ENCODE measurements at places on chromosomes 3 and 15.

DNA sequence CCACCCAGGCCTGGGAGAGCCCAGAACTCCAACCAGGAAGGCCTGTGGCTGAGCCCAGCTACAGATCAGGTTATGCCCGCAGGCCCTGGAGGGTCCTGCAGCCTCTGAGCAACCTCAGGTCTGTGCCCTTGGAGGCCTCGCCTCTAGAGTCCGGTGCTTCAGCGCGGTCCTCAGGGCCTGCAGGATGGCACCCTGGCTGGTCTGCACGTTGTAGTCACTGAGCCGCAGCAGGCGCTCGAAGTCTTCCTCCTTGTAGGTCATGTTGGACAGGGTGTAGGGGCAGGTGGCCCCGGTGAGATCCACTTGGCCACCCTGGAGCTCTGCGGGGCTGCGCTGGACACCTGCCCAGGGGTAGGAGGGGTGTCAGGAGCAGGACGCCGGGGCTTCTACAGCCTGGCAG lies 25.8 kb downstream of the PLA2G4D start:
- no peak for DNase-seq

GRCh38 chr3:39434574-39434973 lies 28.1 kb downstream of the RPSA start:
- DNase-seq = no peak

- no peak for DNase-seq
These were observed 7.5 kb downstream of the ZNF592 start for GRCh38 chr15:84755736-84756527.

- DNase-seq = no peak
These were observed 20.0 kb downstream of the ATP2B2 start for GRCh38 chr3:10485380-10485779.

DNA sequence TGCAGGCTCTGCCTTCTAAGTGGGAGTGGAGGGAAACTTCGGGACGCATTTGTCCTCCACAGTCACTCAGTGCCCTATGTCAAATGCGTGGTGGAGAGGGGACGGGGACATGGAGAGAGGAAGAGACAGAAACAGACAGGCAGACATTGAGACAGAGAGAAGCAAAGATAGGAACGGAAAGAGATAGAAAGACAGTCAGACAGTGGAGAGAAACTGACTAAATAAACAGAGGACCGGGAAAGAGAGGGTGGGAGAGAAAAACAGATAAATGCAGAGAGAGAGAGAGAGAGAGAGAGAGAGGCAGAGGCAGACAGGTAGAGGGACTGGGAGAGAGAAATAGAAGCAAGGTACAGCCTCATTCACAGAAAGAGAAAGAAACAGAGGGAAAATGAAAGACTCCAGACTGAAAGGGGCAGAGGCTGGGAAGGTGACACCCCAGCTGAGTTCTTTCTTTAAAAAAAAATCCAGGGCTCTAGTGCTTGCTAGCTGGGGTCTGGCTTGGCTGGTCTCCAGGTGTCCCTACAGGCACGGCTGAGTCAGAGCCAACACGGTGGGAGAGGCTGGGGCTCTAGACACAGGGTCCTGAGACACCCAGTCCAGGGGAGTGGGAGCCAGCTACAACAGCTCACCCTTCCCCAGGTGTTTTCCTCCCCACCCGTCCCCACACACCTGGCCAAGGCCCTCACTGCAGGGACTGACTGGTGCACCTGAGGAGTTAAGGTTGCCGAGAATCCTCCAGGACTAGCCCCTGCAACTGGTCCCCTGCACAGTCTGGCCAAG lies 506.1 kb upstream of the PROK2 start:
- no peak for DNase-seq

GRCh38 chr15:100597862-100598261 lies 4.1 kb downstream of the LINS1 start:
- no peak for DNase-seq

DNA sequence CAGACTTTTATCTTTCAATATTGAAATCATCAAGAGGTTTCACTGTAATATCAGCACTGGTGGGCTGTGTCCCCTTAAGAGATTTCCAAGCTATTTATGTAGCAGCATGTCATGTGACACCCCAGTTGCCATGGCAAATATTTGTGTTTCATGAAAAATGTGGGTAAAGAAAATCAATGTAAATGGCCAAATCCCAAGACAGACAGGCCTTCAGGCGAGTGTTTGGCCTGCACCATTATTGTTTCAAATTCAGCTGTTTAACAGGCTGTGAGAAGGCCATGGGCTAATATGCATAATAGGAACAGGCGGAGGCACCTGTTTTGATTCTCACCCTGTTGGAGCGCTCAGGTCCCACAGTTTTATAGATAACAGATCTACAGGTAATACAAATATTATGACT lies 104.2 kb downstream of the IQCH start:
- no peak for DNase-seq

DNA sequence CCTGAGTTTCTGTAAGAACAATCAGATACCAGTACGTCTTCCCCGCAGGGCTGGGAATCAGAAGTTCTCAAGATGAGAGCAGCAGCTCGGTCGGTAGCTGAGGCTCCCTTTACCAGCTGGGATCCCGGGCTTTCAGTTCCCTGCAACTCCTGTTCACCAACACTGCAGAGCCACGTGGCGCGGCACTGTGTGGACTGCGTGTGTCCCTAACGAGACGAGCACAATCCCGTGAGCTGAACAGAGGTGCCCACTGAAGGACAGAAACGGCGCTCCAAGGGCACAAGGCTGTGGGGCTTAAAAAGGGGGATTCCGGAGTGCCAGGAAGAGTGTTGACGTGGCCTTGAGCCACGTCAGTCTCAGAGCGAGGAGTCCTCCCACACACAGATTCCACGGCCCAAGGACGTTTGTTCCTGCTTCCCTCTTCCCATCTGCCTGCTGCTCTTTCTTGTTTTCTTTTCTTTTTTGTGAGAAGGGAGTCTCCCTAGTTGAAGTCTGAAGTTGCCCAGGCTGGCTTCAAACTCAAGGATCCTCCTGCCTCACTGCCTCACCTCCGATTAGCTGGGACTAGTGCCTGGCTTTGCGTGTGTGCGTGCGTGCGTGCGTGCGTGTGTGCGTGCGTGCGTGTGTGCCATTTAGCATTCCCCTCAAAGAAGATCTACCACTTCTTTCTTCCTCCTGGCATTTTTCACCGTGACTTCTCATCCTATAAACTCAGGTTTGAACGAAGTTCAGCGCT lies 37.1 kb upstream of the RPL35A start:
- DNase-seq = no peak

- DNase-seq = no peak
These were observed 17.7 kb downstream of the CMTM8 start for GRCh38 chr3:32256206-32256605.

DNA sequence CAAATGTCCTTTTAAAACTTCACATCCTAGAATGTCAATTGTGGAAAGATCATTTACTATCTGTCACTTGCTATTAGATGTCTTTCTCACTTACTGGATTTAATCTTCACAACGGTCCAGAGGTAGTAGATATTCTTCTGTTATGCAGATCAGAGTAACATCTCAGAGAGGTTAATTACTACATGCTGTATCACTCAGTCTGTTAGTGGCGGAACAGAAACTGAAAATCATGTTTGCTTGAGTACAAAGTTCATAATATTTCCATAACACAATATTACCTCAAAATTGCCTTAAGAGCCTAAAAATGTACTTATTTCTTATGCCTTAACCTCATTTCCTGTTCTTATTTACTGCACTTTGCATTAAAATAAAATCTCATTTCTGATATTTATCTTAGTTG lies 28.6 kb upstream of the GPR149 start:
- no peak for DNase-seq

- peak; percentile 66 for DNase-seq
These were observed 448.8 kb downstream of the GRM7 start for GRCh38 chr3:7309641-7310102.

DNA sequence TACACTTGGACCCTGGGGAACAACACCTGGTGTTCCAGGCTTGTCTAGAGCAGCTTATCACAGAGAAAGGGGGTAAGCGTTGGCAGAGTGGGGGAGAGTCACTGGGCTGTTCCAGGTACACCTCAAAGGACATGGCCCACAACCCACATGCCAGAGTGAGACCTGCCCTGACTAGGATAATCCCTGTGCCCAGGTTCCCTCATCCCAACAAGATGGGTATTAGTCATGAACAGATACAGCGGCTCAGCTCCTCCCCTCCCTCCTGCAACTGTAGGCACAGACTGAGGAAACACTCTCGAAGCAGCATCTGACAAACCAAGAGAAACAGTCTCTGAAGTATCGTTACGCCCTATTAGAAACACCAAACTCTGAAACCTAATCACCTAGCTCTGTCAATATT lies 32.1 kb upstream of the RPS17 start:
- DNase-seq = no peak

DNA sequence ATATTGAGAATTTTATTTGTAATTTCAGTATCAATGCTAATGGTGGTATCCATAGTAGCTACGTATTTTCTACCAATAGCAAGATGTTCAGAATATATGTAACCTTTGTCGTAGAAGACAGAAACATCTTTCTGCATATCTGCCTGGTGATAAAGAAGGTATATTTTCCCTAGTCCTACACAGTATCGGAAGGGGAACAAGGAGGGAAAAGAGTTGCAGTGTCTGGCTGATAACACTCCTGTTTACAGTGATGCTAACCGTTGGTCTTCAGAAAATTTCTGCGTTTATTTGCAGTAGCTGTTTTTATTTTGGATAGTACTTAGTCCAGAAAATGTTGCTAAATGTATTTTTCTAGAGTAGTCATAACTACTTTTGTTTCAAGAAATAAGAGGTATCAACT lies 25.2 kb downstream of the TSC22D2 start:
- DNase-seq = no peak

DNA sequence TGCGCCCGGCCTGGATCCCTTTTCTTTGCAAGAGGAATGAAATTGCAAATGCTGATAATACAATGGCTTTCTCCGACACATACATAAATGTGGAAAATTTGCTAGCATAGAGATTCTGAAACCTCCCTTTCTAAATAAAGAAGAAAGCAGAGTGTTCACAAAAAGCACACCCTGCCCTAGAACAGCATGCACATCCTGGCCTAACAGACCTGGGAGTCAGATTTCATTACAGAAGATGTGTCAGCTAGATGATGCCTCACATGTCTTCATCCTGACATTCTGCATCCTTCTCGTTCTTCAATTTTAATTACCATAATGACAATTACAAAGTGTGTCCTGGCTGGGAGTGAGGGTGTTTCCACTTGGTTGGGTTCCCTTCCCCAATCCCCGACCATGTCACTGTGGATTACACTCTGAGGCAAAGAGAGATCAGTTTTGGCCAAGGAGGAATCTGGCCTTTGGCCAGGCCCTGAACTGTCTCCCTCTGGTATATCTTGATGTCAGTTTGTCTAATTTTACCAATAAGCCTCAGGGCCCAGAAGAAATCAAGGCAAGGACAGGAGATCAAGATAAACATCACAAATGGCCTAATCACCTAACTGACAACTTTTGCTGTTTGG lies 104.9 kb upstream of the SPATA12 start:
- no peak for DNase-seq

- no peak for DNase-seq
These were observed 90.0 kb downstream of the FSIP1 start for GRCh38 chr15:39692356-39693327.

GRCh38 chr3:77122652-77123051 lies 82.8 kb downstream of the ROBO2 start:
- no peak for DNase-seq

DNA sequence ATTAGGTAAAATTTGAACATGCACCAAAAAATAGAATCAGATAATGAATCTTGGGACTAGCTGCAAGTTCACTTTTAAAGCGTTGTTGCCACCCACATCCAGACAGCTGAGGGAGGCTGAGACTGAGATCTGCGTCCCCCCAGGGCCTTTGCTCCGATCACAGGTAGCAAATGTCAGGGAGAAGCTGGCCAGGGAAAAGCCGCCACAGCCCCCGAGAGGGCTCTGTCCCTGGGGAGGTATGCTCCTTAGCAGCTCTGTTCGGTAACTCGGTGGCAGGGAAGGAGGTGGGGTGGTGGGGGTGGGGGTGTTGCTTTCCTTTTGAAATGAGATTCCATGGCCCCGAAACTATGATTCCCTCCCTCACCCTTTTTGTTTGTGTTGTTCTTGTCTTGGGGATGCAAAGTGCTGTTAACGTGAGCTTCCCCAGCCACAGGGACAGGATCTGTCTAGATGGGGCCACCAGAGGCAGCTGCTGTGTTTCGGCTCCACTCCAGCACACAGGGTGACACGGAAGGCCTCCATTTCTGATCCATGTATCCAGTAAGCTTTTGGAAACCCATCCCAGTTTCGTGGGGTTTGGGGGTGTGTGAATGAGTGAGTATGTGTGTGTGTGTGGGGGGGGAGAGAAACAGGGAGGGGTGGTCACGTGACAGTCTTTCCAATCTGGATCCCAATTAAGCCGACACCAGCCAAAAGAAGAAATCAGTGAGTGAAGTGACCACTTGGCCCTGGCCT lies 1.1 kb upstream of the MINAR1 start:
- DNase-seq = no peak

GRCh38 chr15:76962337-76963013 lies 30.9 kb downstream of the RCN2 start:
- DNase-seq = no peak

GRCh38 chr3:107217172-107217571 lies 160.1 kb upstream of the CCDC54 start:
- no peak for DNase-seq

DNA sequence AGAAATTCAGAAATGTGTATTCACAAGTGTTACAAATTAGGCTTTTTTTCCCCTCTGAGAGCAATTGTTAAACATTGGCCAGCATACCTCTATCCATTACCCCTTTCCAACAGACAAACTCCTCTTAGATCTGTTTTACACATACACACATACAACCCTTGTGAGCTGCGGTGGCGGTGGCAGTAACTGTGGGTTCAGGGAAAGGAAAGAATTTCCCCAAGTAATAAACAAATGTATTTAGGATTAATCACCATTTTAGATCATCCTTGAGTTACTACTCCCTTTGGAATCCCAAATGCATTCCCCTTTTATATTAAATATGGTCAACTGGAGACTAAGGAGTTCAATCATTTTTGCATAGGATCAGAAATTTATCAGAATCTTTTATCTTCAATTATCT lies 667.0 kb downstream of the FHIT start:
- DNase-seq = no peak

- no peak for DNase-seq
These were observed 701.6 kb upstream of the CBLB start for GRCh38 chr3:106570426-106570825.

- DNase-seq = no peak
These were observed 414.2 kb downstream of the CNTN4 start for GRCh38 chr3:2512881-2513280.

DNA sequence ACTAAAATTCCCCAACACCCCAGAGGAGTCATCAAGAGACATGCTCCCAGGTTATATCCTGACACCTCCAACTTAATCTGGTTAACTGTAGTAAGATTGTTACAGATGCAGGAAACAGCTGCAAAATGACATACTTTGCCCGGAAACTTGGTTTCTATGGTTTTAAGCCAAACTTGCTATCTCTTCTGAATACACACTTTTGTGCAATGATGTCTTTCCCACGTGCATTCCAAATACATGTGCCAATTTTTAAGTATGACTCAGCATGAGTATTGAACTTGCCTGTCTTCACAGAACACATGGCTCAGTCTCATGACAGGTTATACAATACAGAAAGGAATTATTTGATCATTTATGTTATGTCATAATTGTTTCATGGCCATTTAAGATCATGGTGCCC lies 207.0 kb upstream of the DCBLD2 start:
- peak; percentile 15 for DNase-seq

- DNase-seq = no peak
These were observed 359 bp downstream of the TPM1 start for GRCh38 chr15:63042877-63043334.

Measured in Kasumi-1 (cell line).